ENCODE measurements at places on chromosomes 3 and 15.
A peak's percentile ranks its signal among the peaks of the same experiment; 100 is the strongest.

GRCh38 chr3:152943645-152944044 is 108.7 kb downstream of the P2RY1 start:
- DNase-seq: peak; percentile 7

DNA sequence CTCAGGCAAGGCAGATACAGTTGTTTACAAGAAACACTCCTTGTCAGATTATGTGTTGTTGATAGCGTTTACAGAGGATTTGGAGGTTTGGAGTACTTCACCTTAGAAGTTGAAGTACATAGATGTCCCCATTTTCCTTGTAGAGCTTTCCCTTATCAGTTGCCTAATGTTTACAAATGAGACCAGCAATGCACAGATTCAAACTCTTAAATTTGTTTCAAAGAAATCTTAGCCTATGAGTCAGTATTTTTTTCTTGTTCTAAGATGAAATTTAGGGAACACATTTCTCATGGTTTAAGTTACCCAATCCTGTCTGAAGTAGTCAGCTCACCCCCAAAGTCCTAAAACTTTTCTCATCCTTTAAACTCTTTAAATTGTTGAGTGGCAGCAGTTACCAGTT is 6.3 kb upstream of the EIF5A2 start:
- DNase-seq: no peak

- no peak for DNase-seq
Measured at GRCh38 chr3:97817965-97818364, 3.8 kb upstream of the CRYBG3 start.

- no peak for DNase-seq
Measured at GRCh38 chr3:82416830-82417229, 655.4 kb upstream of the GBE1 start.

GRCh38 chr15:37693926-37694325 is 240.5 kb upstream of the TMCO5A start:
- peak; percentile 52 for DNase-seq

- DNase-seq: no peak
Measured at GRCh38 chr15:99076109-99076508, 28.8 kb upstream of the SYNM start.

DNA sequence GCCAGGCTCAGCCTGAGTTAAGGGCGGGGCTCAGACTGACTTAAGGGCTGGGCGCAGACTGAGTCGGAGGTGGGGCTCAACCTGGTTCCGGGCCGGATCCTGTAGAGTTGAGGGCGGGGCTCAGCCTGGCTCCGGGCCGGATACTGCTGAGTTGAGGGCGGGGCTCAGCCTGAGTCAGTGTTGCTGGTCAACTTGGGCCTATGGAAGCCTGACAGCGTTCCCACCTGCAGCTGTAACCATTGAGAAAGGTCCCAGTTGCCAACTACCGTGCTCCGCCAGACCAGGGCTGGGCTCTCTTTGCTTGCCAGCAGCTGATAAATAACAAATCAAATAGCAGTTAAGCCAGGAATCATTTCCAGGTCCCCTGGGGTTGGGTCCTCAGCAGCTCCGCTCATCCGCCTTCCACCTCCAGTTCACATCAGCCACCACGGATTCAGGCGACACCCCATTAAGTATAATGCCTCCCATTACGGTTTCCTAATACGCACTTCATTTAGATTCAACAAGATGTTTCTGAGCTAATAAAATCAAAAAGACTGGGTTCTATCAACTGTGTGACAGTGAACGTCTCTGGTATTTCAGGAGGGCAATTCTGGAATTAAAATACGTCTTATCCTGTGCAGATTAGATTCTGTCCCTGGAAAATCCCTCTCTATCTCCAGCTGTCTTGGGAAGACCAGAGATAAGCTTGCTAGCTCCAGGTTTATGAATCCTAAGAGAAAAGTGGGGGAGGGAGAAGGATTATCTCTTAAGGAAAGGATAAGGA is 7.3 kb downstream of the GRIP2 start:
- no peak for DNase-seq

DNA sequence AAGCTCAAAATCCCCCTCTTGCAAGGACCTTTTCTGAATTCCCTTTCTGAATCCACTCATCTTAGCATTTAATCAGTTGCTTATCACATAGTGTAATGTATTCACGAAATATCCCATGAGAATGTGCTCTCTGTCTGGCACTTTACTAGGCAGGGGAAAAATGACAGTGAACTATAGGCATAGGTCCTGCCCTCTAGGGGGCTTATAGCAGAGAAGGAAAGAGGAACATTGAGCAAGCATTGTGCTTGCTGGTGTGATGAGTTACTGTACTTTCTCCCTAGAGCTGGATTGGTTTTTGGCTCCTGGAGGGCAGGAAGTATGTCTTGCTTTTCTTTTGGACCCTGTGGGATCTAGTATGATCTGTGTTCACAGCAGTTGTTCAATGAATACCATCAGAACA is 26.5 kb downstream of the DUOX2 start:
- DNase-seq: no peak

- no peak for DNase-seq
Measured at GRCh38 chr3:14819671-14820070, 909 bp downstream of the FGD5 start.

DNA sequence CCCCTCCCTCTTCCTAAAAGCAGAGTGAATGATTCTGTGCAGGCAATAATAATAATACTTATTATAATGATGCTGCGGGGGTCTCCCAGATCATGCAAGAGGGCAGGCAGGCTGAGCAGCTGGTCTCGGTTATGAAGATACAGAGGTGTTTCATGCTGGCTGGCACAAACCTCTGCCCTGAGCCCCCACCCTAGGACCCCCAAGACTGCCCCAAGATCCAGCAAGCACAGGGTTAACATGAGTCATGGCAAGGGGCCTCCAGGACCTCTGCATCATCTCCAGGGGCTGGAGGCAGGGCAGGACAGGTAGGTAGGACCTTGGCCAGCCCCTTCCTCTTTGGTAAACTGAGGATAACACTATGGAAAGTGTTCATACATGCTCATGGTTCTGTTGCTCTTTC is 2.7 kb downstream of the MGLL start:
- DNase-seq: no peak

DNA sequence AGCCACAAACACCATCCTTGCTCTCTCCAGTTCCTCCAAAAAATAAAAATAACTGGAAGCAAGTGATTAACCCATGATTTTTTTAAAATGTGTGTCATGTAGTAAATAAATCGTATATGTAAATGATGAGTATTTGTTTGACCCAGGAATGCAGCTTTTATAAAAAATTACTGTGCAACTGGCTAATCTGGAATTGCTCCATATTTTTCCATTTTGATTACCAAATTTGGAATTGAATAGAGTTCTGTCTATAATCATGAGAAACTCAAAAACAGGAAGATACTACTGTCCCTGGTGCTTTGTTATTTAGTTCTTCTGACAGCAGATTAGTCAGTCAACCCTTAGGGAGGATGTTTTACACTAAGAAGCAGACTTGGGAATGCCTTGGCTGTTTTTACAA is 116.2 kb downstream of the CCNL1 start:
- peak; percentile 7 for DNase-seq

DNA sequence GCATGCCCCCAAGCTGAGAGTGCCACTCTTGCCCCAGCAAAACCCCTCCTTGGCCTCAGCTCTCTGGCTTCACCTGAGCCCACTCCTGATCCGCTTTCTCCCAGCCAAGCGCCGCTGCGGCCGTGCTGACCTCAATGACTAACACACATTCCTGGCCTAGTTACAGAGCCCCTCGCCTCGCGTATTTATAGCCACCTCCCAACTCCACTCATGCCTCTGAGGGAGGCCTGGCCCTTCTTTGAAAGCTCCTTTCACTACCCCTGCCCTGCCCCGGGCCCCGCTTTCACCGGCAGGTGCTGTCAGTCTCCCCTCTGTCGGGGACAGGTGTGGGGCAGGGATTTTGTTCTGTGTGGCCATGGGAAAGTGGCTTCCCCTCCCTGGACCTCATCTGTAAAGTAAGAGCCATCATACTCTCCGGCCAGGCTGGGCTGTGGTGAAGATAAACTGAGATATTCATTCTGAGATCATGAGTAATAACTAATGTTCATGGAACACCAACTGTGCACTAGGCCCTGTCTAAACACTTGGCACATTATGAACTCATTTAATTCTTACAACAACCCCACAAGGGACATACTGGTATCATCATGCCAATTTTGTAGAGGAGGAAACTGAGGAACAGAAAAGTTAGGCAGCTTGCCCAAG is 13.2 kb upstream of the ATP2B2 start:
- DNase-seq: peak; percentile 68

GRCh38 chr3:134373271-134374104 is 759 bp downstream of the AMOTL2 start:
- peak; percentile 97 for DNase-seq

- no peak for DNase-seq
Measured at GRCh38 chr15:48466820-48467219, 135.6 kb downstream of the DUT start.
